ENCODE measurements at places on chromosomes 7 and 10.
A peak's percentile ranks its signal among the peaks of the same experiment; 100 is the strongest.

DNA sequence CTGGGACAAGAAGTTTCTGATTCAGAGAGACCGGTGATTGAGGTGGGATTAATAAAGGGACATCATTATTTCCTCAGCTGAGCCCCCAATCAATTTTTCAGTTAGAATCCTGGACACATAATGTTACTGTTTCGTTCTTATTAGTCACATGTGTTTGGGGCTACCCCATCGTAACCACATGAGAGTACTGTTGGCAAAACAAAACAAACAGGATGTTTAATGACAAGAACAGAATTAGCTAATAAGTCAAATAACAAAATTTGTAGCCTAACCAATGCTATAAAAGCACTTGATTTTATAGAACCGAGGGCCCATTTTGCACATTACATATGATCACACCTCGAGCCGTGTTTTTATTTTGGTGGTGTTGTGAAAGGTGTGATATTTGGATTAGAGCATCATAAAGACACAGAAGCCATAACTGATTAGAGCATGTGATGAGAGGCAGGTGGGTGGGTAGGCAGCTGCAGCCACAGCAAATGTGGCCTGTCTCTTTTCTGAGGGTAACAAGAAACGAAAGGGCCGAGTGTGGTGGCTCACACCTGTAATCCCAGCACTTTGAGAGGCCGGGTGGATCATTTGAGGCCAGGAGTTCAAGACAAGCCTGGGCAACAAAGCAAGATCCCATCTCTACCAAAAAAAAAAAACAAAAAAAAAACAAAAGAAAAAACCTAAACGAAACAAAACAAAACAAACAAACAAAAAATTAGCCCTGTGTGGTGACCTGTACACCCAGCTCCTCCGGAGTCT, 1.8 kb upstream of the VWC2 start:
- DNase-seq = no peak

DNA sequence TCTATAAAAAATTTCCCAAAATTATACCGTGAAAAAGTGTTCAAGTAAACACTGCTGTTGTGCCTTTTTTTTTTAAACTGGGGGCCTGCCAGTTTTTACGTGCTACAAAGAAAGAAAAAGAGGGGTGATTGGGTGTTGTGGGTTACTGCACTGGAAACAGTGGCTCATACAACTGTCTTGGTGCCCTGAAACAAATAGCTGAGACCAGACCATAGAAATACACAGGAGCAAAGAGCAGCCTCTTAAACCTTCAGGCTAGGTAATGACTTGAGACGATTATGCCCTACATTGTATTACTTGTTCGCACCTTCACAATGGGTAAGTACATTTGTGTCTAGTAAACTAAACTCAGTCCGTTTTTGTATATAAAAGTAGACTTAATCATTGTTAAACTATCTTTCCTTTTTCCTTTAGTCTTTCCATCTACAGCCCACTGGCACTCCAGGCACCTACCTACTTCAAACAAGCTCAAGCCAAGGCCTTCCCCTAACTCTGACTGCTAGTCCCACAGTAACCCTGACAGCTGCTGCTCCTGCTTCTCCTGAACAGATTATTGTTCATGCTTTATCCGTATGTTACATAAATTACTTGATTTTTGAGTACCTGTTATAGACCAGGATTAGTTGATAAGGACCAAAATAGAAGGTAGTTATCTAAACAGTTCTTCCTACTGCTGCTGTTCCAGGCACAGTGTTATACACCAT, 26.6 kb downstream of the TMEM243 start:
- no peak for DNase-seq

GRCh38 chr10:3951993-3952392, 167.0 kb upstream of the KLF6 start:
- DNase-seq = no peak

- DNase-seq = no peak
Measured at GRCh38 chr10:87661861-87662785, 2.4 kb downstream of the PAPSS2 start.

- DNase-seq = peak; percentile 21
Measured at GRCh38 chr10:100934084-100934659, 21.4 kb downstream of the SLF2 start.

DNA sequence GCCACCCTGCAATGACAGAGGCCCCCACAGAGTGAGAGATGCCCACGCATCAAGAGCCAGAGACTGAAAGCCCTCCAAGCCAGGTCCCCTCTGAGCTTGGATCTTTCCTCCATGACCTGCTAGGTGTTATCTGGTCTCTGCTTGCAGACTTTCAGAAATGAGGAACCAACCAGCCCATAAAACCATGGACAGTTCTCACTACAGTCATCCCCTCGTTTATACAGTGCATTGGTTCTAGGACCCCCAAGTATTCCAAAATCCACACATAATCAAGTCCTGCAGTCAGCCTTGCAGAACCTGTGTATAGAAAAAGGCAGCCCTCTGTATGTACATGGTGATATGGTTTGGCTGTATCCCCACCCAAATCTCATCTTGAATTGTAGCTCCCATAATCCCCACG, 23.1 kb downstream of the NPFFR1 start:
- DNase-seq = no peak

GRCh38 chr10:30151581-30152389, 92.4 kb upstream of the JCAD start:
- no peak for DNase-seq

DNA sequence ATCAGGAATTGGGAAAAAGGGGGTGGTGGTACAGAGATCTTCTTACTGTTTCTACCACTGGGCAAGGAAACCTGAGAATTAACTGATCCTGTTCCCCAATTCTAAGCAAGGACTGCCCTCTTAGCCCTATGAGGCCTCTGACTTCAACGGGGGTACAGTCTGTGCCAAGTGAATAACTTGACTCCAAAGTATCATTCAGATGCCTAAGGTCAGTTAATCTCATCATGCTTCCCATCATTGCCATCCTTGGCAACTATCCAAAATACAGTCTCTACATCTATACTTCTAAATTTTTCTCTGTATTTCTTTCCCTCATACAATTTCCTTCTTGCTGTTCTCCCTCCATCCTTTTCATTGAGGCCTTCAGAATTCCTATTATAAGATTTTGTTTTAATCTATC, 10.5 kb downstream of the PPP3CB start:
- DNase-seq = no peak

DNA sequence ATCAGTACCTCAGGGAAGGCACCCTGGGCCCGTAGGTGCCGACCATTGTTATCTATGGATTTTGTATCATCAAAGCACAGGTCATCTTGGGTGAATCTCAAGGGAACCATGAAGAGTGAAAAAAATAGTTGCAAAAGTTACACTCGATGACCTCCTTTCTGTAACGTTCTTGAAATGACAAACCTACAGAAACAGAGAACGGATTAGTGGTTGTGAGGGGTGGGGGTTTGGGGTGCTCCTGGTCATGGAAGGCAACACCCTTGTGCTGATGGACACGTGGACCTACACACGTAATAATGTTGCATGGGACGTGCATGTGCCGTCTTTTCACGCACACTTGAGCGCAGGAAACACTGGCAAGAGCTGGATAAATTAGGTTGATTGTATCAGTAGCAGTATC, 655.9 kb downstream of the SDK1 start:
- DNase-seq = no peak

DNA sequence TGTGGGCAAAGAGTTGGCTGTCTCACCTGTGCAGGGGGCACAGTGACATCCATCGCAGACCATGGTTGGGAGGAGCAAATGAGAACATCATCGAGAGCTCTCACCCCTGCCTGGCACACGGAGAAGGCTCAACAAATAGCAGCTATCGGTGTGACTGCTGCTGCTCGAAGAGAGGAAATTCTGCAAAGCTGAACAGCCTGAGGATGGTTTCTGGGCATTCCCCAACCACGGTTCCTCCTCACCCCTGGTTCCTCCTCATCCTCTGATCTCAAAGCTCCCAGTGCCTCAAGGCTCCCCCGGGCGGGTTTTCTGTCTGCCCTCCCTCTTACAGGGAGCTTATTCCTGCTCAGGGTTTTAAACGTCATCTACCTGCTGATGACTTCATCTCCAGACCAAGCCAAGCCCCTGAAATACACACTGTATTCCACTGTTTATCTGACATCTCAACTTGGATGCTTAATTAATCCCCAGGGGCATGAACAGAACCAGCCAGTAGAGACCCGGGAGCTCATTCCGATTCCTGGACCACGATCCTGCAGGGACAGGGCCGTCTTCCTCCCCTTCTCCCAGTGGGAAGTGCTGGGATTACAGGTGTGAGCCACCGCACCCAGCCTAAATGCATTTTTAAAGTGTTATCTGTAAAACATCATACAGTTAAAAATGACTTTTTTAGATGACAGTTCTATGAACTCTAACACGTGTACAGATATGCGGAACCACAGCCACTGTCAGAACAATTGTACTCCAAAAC, 19.5 kb upstream of the NOM1 start:
- no peak for DNase-seq

DNA sequence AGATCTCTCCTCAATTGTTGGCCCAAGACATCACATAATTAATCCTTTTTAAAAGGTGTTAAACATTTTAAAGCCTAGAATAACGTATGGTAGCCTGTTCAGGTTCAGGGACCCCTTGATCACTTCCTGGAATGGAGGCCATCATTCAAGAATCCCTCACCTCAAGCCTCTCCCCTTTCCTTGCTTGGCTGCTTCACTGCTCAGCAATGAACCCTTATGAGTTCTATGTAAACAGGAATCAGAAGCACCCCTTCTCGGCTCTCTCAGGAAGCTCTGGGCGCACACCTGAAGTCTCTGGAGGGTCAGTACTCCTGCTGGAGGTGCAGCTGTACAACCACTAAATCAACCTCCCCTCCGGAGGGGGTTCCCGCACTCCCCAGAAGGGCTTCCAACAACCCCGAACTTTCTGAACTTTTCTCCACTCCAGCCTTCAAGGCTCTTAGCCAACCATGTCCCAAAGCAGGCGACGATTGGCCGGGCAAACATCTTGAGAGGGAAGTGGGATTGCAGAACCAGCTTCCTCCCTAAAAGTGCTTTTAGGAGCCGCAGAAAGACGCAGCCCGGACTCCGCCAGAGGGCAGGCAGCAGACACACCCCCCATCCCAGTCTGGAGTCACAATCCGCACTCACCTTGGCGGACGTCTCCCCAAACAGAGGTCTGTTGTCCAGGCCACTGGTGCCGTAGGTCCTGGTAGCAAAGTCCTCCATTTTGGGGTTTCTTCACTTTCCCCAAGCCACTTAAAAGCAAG, 562 bp downstream of the TMEM243 start:
- peak; percentile 39 for DNase-seq

- DNase-seq = no peak
Measured at GRCh38 chr10:70255329-70256299, 22.4 kb upstream of the PPA1 start.

GRCh38 chr10:77857272-77857671, 69.3 kb downstream of the DLG5 start:
- no peak for DNase-seq

- no peak for DNase-seq
Measured at GRCh38 chr10:97230146-97230545, 44.4 kb upstream of the SLIT1 start.

- DNase-seq = no peak
Measured at GRCh38 chr7:75843613-75844116, 30.1 kb upstream of the CCL24 start.

DNA sequence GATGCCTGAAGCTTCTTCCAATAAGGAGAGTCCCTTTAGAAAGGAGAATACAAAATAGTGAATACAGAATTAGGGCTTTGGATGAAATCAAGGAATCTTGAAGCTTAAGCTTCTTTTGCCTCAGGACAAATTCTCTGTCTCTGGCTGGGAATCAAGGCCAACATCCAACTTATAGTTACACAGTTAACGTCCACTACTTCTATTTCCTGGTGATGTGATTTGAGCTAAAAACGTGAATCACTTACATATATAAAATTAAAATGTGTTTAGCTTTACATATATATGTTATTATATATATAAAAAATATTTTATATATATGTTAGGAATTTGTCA, 11.4 kb upstream of the INPP5F start:
- DNase-seq = no peak

- no peak for DNase-seq
Measured at GRCh38 chr7:128831178-128831993, 1.2 kb downstream of the FLNC start.

DNA sequence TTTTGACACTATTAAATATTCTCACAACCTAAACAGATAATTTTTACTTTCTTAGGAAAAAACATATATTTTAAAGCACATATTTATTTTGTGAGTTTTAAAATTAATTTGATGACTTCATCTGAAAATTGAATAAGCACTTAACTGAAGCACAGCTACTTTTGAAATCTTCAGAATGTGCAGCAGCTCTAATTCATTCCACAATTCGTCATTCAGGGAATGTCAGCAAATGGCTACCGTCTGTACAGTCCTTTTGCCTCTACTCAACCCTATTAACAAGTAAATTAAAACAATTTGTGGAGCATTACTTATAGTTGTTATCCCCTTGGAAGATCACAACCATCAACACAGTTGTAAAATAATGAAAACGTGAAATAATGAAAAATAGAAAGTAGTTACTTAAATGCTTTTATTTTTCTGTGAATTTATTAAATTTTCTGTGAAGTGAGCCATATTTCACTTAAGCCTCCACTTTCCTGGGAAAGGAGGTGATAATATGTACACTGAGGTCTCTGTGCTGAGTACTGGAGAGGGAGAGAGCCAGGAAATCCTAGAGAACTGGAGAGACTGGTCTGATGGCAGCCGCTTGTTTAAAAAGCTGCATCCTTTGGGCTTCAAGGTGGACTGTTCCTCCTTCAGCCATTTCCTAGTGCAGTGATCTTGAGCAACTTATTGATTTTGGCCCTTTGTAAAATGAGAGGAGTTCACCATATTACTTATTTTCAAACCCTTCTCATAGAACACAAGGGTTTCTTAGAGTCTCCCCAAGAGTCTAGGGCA, 70.6 kb downstream of the REEP3 start:
- no peak for DNase-seq

DNA sequence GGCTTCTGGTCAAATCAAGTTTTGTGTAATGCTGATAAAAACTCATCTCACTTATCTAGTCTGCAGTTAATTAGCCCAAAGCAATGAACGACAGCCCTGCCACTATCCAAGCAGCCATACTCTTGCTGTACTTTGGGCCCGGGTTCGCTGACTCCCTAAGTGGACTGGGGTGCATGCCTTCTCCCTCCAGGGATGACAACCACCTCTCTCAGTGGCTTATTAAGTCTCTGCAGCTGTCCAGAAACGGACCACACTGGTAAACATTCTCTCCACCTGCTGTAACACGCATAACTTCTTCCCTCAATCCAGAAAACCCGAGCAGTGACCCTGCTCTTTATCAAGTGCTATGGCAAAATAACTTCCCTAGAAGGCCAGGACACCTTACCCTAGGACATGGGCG, 3.9 kb downstream of the FBXW4 start:
- no peak for DNase-seq

Measured in activated CD4-positive, alpha-beta T cell treated with anti-CD3 and anti-CD28 coated beads, Interleukin-2, amount 10 ng/mL, durations not matched to agents 7 days and 5 days (primary cell).